ENCODE measurements at places on chromosomes 7 and 10. TPM values are rescaled to one million over a fixed set of nuclear protein-coding genes. Genes with fewer than 3 reads are reported as not detected.

DNA sequence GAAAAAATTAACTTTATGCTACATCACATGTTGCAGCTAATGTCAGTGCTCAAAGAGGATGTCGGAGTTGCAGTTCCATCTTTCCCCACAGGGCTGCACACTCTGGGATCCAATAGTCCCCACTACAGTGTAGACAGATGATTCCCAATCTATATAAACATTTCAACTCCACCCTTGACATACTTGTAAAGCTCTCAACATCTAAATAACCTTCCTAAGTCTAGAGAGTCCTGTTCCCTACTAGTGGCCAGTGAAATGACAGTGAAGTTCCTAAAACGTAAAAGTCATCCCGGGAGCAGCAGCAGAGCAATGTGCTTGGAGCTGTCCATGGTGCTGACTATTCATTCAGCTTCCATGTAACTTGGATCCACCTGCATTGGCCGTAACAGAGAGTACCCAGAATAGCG is 145.1 kb downstream of the GRM8 start:
- DNase-seq: peak; percentile 40
- H3K4me1 ChIP-seq: no peaks in the 10 kb centered on the region

- H3K36me3 ChIP-seq: no peaks in the 10 kb centered on the region
- no peaks in the 10 kb centered on the region for H3K4me1 ChIP-seq
- no peak overlapping the region for H3K4me3 ChIP-seq
- H3K27ac ChIP-seq: no peak overlapping the region
Observed at GRCh38 chr10:62655337-62655994, 149.1 kb upstream of the ADO start.

MMD2 gene
- total RNA-seq: not detected

CC2D2B gene
- 0.05 TPM for total RNA-seq

DNA sequence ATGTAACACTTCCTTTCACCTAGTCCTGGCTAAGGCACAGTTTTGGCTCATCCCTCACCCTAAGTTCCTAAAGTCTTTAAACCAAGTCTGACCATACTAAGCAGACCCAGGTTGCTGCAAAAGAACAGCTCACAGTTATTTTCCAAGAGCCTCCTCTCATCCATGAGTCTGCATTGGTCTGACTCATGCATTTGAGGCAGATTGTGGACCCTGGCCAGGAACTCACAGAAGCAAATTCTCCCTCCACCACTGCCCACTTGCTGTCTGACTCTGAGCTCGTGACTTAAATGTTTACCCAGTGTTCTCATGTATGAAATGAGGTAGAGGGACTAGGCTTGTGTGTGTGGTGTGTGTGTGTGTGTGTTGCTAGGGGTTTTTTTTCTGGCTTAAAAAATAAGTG is 1272.8 kb downstream of the TYW1 start:
- H3K27me3 ChIP-seq: no peaks in the 10 kb centered on the region
- H3K36me3 ChIP-seq: no peaks in the 10 kb centered on the region
- DNase-seq: no peak
- H3K4me3 ChIP-seq: no peak overlapping the region

DNA sequence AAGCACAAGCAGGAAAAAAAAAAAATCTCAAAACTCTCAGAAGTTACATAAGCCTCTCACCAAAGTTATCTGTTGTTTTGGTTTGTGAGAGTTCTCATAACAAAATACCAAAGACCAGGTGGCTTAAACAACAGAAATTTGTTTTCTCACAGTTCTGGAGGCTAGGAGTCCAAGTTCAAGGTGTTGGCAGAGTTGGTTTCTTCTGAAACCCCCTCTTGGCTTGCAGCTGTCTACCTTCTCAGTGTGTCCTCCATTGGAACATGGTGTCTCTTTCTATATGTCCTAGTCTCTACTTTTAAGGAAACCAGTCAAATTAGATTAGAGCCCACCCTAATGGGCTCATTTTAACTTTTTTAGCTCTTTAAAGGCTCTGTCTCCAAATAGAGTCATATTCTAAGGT is 44.9 kb downstream of the TNKS2 start:
- H3K27me3 ChIP-seq: no peaks in the 10 kb centered on the region
- H3K36me3 ChIP-seq: peaks cover 78% of the 10 kb centered on the region
- no peaks in the 10 kb centered on the region for H3K4me1 ChIP-seq

SLC35B4 gene
- 11.9 TPM for total RNA-seq

DCLRE1C gene
- 2.8 TPM for total RNA-seq

DGKB gene
- 0.09 TPM for total RNA-seq

ZNF365 gene
- total RNA-seq: not detected

DNA sequence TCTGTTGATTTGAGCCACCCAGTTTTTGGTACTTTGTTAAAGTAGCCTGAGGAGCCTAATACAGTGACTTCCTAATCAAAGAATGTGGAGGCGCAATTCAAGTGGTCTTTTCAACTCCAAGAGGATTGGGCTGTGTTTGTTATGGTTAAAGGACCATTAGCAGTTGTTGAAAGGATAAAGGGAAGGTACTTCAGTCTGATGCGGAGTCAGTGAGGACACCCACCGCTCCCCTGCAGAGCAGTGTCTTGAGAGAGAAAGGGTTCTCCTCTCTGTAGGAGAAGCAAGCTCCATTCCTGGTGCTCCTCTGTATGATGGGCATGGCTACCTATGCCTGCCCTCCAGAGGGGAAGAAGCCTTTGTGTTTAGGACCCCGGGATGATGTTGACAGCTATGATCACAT is 590.6 kb upstream of the C7orf33 start:
- no peaks in the 10 kb centered on the region for H3K36me3 ChIP-seq
- no peak overlapping the region for H3K4me3 ChIP-seq
- no peaks in the 10 kb centered on the region for H3K27me3 ChIP-seq
- H3K4me1 ChIP-seq: no peaks in the 10 kb centered on the region
- DNase-seq: no peak

DNA sequence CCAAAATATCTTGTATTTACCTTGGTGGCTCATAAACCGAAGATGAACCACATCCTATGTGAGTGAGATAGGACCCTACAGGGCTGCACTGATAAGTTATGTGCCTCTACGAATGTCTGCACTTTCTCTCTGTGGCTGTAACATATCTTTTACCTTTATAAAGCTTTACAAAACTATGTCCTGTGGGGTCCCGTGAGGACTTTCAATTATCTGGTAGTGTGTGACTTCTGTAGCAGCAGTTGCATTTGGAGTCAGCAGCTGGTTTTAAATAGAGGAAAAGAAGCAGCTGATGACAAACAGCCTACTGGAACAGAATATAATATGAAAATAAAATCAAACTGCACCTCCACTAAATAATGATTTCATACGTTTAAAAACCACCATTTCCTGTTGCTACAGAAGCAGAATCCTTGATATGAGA is 222.4 kb upstream of the GNAI1 start:
- no peak overlapping the region for H3K4me3 ChIP-seq
- no peaks in the 10 kb centered on the region for H3K36me3 ChIP-seq
- H3K27me3 ChIP-seq: no peaks in the 10 kb centered on the region
- no peaks in the 10 kb centered on the region for H3K4me1 ChIP-seq

- H3K36me3 ChIP-seq: no peaks in the 10 kb centered on the region
- H3K27ac ChIP-seq: no peak overlapping the region
- no peaks in the 10 kb centered on the region for H3K4me1 ChIP-seq
- no peaks in the 10 kb centered on the region for H3K27me3 ChIP-seq
- H3K4me3 ChIP-seq: no peak overlapping the region
- DNase-seq: no peak
Observed at GRCh38 chr10:91412354-91413087, 2.4 kb downstream of the HECTD2 start.

GRCh38 chr7:103640031-103640779 is 194.2 kb upstream of the SLC26A5 start:
- no peaks in the 10 kb centered on the region for H3K36me3 ChIP-seq
- no peak overlapping the region for H3K4me3 ChIP-seq
- no peak for DNase-seq
- H3K27me3 ChIP-seq: no peaks in the 10 kb centered on the region
- no peaks in the 10 kb centered on the region for H3K4me1 ChIP-seq
- no peak overlapping the region for H3K27ac ChIP-seq

GRCh38 chr10:37496061-37496460 is 361.3 kb downstream of the ZNF248 start:
- H3K36me3 ChIP-seq: no peaks in the 10 kb centered on the region
- H3K4me3 ChIP-seq: no peak overlapping the region
- no peak for DNase-seq
- no peaks in the 10 kb centered on the region for H3K4me1 ChIP-seq
- no peaks in the 10 kb centered on the region for H3K27me3 ChIP-seq

ADIRF gene
- total RNA-seq: 0.61 TPM

- H3K4me3 ChIP-seq: no peak overlapping the region
- no peak overlapping the region for H3K27ac ChIP-seq
- H3K36me3 ChIP-seq: no peaks in the 10 kb centered on the region
- no peaks in the 10 kb centered on the region for H3K27me3 ChIP-seq
- no peaks in the 10 kb centered on the region for H3K4me1 ChIP-seq
Observed at GRCh38 chr10:11231285-11231684, 213.6 kb downstream of the CELF2 start.

- no peaks in the 10 kb centered on the region for H3K36me3 ChIP-seq
- H3K27me3 ChIP-seq: no peaks in the 10 kb centered on the region
- DNase-seq: no peak
- H3K4me3 ChIP-seq: no peak overlapping the region
Observed at GRCh38 chr10:67257018-67257417, 331.2 kb downstream of the LRRTM3 start.

DNA sequence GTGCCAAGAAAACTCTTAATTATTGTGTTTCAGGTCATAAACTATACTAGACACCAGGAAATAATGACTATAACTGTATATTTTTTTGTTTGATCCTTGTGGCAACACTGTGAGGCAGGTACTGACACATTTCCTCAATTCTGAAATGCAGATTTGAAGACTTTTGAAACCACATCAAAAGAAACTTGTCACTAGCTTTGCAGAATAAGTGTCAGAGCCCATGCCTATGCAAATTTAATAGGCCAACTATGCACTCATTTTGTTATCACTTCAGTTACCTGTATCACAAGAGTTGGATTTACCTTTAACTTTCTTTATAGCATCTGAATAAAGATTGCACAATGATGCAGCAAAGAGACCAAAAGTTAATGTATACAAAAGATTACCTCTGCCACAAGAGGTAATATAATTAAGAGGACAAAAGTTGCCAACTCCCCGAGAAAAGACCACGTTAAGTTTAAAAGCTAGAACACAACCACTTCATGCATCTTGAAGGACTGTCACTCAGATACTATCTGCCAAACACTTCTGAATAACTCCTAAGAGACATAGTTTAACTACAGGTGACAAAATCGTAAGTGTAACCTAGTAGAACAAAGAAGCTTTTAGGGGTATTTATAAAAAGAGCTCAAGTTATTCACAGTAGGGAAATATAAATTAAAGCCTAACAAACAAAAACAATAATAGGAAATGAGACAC is 80.5 kb downstream of the ELAPOR2 start:
- no peak for DNase-seq
- no peaks in the 10 kb centered on the region for H3K4me1 ChIP-seq
- H3K27ac ChIP-seq: no peak overlapping the region
- no peaks in the 10 kb centered on the region for H3K36me3 ChIP-seq
- no peak overlapping the region for H3K4me3 ChIP-seq

- no peak overlapping the region for H3K4me3 ChIP-seq
- no peak for DNase-seq
- H3K4me1 ChIP-seq: peaks cover 12% of the 10 kb centered on the region
- no peak overlapping the region for H3K27ac ChIP-seq
Observed at GRCh38 chr10:11962176-11962575, 80.4 kb downstream of the UPF2 start.

- no peak overlapping the region for H3K27ac ChIP-seq
- H3K4me3 ChIP-seq: no peak overlapping the region
- no peaks in the 10 kb centered on the region for H3K4me1 ChIP-seq
- H3K27me3 ChIP-seq: no peaks in the 10 kb centered on the region
- no peak for DNase-seq
Observed at GRCh38 chr7:91683823-91684222, 196.7 kb downstream of the MTERF1 start.

- no peak overlapping the region for H3K27ac ChIP-seq
- H3K27me3 ChIP-seq: peaks cover 3% of the 10 kb centered on the region
- no peaks in the 10 kb centered on the region for H3K36me3 ChIP-seq
- no peak overlapping the region for H3K4me3 ChIP-seq
- DNase-seq: no peak
Observed at GRCh38 chr7:143016996-143017395, 9.9 kb downstream of the OR9A2 start.

DNA sequence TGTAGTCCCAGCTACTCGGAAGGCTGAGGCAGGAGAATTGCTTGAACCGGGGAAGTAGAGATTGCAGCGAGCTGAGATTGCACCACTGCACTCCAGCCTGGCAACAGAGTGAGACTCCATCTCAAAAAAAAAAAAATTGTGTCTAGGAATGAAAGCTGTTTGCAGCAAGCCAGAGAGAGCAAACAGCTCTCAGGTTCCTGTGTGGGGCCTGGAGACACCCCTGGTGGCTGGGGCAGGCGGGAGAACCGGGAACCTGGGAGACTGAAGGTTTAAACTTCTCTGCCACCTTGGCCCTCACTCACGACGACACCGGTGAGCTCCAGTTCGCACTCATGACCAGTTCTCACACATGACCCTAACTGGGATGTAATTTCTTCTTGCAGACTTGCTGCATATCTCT is 13.2 kb upstream of the UNCX start:
- no peak overlapping the region for H3K4me3 ChIP-seq
- no peak overlapping the region for H3K27ac ChIP-seq
- no peaks in the 10 kb centered on the region for H3K36me3 ChIP-seq
- no peak for DNase-seq
- H3K4me1 ChIP-seq: no peaks in the 10 kb centered on the region

GRCh38 chr7:13946181-13946580 is 43.3 kb downstream of the ETV1 start:
- DNase-seq: no peak
- H3K36me3 ChIP-seq: no peaks in the 10 kb centered on the region
- H3K27me3 ChIP-seq: no peaks in the 10 kb centered on the region
- no peak overlapping the region for H3K4me3 ChIP-seq

- peaks cover 35% of the 10 kb centered on the region for H3K36me3 ChIP-seq
- no peak overlapping the region for H3K4me3 ChIP-seq
- no peak for DNase-seq
- H3K27me3 ChIP-seq: no peaks in the 10 kb centered on the region
- H3K27ac ChIP-seq: no peak overlapping the region
Observed at GRCh38 chr7:253581-254336, 36.2 kb upstream of the FOXL3 start.

DNA sequence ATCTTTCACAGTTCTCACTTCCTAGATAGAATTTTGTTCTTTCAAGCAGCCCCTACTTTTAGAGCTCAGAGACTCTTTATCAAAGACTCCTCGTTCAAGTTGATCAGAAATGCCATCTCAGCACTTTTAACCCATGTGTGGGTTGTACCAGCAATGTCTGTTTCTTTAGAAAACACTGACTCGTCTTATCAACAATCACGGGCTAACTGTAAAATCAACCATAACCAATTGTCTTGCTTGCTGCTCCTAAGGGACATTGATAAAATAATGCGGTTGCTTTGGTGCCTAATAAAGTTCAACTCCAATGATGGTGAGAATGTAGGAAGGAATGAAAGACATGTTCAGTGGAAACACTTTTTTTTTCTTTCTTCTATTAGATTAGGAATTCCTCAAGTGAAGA is 12.9 kb upstream of the CDK6 start:
- H3K4me1 ChIP-seq: no peaks in the 10 kb centered on the region
- no peaks in the 10 kb centered on the region for H3K27me3 ChIP-seq
- no peaks in the 10 kb centered on the region for H3K36me3 ChIP-seq
- no peak for DNase-seq
- no peak overlapping the region for H3K4me3 ChIP-seq
- no peak overlapping the region for H3K27ac ChIP-seq

PCLO gene
- 0.84 TPM for total RNA-seq

- no peak for DNase-seq
- peaks cover 14% of the 10 kb centered on the region for H3K36me3 ChIP-seq
- no peak overlapping the region for H3K27ac ChIP-seq
- no peaks in the 10 kb centered on the region for H3K27me3 ChIP-seq
Observed at GRCh38 chr7:149023662-149024061, 4.6 kb downstream of the PDIA4 start.

- no peak overlapping the region for H3K4me3 ChIP-seq
- no peak overlapping the region for H3K27ac ChIP-seq
- DNase-seq: no peak
- no peaks in the 10 kb centered on the region for H3K4me1 ChIP-seq
- H3K27me3 ChIP-seq: no peaks in the 10 kb centered on the region
Observed at GRCh38 chr10:131667047-131667446, 233.8 kb upstream of the PPP2R2D start.

Measured in liver (tissue), 10 donors.